ENCODE measurements at places on chromosomes 11 and 22.
A peak's percentile ranks its signal among the peaks of the same experiment; 100 is the strongest.

DNA sequence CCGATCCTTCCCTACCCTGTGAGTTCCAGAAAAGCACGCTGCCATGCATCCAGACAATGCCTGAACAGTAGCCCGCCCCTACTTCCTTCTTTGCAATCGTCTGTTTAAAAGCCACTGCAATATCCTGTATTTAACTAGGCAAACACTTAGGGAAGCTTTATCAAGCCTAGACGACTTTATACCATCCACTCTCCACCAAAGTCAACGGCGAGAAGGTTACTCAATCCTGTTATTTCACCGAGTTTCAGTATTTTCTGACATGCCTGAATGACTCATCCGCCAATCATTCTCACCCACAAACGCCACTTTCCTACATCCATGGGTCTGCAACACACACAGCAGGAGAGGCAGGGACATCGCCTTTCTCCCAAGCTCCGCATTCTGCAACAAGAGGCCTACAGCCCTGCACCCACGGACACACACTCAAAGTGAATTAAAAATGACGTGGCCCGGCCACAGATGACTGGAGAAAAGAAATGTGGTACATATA is 9.3 kb downstream of the CELSR1 start:
- ATAC-seq = no peak

GRCh38 chr11:38543986-38544385 is 1946.0 kb upstream of the RAG2 start:
- ATAC-seq = no peak

DNA sequence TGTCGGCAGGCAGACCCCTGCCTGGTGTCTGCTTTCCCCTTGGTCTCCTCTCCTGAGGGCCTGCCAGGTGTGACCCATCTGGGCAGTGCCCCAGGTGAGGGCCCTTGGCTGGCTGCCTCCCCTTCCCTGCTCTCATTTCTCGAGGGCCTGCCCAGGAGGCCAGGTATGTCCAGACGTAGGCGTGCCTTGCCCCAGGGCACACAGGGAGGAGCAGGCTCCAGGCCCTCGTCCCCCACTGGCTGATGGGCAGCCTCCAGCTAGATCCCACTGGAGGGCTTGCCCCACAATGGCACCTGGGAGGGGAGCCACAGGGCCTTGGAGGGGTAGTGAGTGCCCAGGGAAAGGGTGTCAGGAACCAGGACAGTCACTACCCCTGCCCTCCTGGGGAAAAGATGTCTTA is 95.9 kb downstream of the CACNA1I start:
- ATAC-seq = no peak

GRCh38 chr11:93719310-93719709 is 22.0 kb downstream of the TAF1D start:
- ATAC-seq = no peak

GRCh38 chr11:71309181-71309580 is 56.8 kb upstream of the SHANK2 start:
- ATAC-seq = no peak

DNA sequence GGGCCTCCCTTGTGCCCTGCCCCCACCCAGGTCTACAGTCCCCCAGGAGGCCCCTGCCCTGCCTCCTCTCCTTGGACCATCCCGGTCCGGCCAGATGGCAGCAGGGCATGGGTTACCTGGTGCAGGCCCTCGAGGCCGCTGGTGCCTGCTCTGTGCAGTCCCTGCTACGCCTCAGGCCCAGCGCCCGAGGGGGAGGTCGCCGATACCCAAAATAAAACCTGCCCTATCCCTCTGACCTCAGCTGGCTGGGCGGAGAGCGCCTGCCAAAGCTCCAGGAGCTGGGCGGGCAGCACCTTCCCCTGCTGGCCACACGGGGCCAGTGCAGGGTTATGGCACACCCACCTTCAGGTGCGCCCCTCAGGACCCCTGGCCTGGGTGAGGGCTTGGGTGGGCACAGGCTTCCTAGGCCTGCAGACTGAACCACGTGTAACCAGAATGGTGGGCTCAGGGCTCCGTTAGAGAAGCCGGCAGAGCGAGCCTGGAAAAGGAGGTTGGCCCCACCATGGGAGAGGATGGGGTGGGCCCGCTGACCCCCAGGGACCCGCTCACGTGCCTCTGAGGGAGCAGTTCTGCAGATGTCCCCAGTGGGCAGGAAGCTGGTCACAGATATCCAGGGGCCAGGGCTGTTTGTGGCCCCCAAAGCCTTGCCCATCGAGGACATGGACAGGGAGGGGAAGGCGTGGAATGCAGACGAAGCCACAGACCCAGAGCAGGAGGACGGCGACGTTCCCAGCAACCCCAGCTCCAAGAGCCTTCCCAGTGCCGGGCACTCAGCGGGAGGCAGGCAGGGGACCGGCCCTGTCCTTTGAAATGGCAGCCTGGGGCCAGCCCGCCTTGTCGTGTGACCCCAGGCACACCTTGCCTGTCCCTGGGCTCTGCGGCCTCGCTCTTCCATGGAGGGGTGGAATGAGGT is 1.7 kb upstream of the TNNT3 start:
- ATAC-seq = no peak

- no peak for ATAC-seq
Measured at GRCh38 chr11:13713982-13714381, 45.5 kb downstream of the FAR1 start.

GRCh38 chr11:99979042-99979441 is 708.0 kb upstream of the ARHGAP42 start:
- no peak for ATAC-seq

- no peak for ATAC-seq
Measured at GRCh38 chr11:7196396-7197146, 55.1 kb upstream of the SYT9 start.

DNA sequence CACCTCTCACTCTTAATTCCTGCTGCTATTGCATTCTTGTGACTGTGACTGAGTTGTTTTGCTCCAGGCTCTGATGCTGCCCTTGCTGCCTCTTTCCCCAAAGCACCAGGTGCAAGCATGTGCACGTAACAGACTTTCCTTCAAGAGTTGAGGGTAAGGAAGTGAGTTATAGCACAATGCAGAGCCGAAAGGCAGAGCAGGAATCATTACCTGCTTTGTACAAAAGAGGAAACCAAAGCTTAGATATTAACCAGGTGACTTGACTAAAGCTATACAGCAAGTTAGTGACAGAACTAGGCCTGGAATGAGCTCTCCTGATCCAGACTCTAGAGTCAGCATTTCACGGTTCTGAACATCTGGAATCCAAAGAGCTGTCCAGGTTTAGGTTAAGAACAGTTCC is 33.6 kb downstream of the NEU3 start:
- no peak for ATAC-seq

GRCh38 chr22:43227239-43227630 is 40.3 kb upstream of the TTLL12 start:
- no peak for ATAC-seq

GRCh38 chr22:25202290-25202921 is 2.7 kb downstream of the CRYBB3 start:
- ATAC-seq = no peak

- no peak for ATAC-seq
Measured at GRCh38 chr11:111766834-111767142, 599 bp upstream of the PPP2R1B start.

DNA sequence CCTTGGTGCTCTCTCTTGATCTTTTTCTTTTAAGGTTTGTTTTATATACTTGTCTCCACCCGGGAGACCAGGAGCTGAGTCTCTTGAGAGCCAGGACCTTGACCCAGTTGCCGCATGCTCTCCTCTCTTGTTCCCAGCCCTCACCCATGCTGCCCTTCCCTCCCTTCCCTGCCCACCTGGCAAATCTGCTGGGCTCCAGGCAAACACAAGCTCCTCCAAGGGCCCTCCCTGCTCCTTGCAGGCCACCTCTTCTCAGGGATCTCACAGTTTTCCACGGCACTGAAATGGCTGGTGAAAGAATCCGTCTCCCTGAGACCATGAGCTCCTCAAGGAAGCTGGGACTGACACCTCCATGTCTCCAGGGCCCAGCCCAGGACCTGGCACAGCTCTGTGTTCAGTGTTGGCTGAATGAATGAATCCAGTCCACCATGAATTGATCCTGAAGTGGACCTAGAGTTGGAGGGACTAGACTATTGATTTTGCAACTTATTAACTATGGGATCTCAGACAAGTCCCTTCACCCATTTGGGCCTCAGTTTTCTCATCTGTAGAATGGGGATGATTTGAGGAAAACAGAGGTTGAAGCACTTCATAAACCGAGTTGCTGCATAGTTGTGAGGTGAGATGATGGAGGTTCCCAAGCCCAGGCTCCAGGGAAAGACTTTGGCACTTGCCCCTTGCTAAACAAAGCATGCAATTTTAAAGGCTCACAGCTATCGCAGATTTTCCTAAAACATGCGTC is 25.1 kb upstream of the FBLN1 start:
- no peak for ATAC-seq

DNA sequence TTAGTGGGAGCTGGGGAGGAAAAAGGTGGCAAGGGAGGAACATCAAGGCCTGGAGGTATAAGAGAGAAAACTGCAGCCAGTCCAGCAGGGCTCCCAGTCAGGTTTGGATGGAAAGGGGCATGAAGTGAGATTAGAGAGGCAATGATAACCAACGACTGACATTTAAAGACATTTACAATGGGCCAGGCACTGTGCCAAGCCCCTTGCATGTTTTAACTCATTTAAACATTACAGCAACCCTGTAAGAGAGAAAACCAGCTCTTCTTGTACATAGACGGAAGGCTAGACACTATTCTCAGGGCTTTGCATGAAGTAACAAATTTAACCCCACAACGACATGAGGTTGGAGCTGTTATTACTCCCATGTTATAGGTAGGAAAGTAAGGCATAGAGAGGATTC is 32.1 kb upstream of the PAK1 start:
- ATAC-seq = no peak

GRCh38 chr22:26821854-26822253 is 164.5 kb downstream of the MIAT start:
- no peak for ATAC-seq

DNA sequence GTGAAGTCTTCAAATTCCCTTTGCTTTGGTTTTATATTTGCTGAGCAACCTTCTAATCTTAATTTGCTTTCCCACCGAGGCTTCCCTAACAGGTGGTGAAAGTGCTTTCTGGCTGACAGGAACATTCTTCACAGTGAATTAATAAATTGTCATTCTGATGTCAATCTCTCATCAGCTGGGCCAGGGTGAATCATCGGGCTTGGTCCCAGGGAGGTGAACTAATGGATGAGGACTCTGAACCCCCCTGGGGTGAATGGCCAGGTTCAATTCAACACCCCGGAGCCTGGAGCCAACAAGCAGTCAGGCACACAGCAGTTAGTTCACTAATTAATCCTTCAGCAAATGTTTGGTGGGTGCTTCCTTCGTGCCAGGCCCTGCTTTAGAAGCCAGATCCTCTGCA is 155.4 kb upstream of the PDGFD start:
- ATAC-seq = no peak

DNA sequence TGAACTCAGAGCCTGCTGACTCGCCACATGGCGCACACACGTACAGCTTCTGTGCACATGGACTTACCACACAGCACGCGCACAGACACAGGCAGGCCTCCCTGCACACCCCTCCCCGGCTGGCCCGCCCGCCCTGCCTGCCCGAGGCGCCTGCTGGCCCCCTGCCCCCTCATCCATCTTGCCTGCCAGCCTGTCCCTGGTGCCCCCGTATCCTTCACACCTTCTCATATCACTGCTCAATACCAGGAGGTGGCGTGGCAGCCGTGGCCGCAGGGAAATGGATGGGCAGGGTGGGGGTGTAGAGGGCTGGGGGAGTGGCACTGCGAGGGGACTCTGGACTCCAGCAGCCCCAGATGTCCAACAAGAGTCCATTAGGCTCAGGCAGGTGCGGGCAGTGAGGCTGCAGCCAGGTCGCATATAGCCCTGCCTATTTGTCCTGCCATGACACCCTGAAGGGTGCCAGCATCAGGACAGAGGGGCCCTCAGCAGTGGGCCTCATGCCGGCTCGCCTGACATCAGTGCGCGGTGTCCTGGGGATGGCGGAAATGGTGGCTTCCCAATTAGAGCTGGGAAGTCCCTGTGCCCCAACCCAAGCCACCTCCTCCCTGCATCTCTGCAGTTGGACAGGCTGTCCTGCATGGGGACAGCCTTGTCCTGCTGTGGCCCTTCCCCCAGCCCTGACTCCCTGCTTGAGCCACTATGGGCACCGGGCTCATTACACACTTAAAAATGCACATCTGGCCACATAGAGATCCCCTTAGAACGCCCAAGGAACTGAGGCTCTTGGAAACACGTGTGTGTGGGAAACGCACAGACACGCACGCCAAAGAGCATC is 2.0 kb upstream of the TBX10 start:
- no peak for ATAC-seq

DNA sequence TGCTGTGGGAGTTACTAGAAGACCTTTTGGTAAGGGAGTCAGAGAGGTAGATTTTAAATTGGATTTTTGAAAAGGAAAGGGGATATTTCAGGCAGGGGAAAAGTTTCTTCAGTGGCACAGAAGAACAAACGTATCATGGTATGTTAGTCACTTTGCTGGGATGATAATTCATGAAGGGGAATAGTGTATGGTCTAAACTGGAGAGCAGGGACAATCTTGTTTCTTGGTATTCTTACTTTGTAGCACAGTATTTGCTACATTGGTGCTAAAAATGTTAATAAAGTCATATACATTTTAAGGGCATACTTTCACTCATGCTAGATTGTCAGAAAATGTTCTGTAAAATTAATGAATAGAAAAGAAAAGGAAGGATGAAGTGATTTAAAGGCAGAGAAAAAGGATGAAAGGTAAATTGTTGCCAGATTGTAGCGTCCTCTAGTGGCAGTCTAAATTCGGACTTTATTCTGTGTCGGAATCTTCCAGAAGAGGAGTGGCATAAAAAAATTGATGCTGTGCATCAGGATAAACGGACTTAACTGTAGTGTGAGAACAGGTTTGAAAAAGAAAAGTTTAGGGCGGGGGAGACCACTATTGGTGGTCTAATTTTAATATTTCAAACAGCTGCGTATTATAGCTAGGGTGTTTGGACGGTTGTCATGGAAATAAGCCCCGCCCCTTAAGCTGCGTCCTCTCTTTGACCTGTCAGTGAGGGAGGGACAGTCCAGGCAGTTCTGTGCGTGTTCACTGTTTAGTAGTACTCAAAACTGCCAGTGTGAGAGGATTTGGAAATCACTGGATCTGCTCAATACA is at the start of gene BCO2:
Gene BCO2, plus strand, starts transcription at position 724 of the 810 bp plus-strand sequence. CDS start 90 bp downstream, outside the sequence.
- ATAC-seq = peak; percentile 38

- ATAC-seq = no peak
Measured at GRCh38 chr11:32437495-32438345, 2.4 kb upstream of the WT1 start.

GRCh38 chr22:44985906-44986527 is 23.8 kb downstream of the PHF21B start:
- no peak for ATAC-seq

DNA sequence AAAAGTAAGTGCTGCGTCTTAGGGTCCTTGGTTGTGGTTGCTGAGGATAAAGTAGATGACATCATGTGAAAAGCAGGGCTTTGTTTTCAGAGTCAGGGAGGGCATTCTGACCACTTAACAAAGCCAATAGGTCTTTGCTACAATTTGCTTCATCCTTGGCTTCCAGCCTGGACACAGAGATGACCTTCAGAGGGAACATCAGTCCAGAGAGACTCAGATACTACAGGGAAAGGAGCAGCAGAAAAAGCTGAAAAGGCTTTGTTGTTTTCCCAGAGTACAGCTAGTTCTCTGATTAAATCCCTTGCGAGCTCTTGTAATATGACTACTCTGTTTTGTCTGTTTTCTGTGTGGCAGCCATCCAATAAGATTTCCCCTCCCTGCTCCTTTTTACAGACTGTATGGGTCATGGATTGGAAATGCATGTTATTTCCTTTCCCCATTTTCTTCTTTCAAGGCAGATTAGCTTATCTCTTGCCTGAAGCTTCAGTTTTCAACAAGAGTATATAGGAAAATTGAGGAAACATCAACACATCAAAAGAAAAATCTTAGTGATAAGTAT is 31.9 kb downstream of the ATG13 start:
- no peak for ATAC-seq

Measured in activated CD4-positive, CD25-positive, alpha-beta regulatory T cell treated with anti-CD3 and anti-CD28 coated beads, Interleukin-2, amount 50 U/mL, for 24 hours (primary cell).